ENCODE measurements at places on chromosomes 4 and X. TPM values are rescaled to one million over a fixed set of nuclear protein-coding genes. Genes with fewer than 3 reads are reported as not detected.

The RHOH gene
- 0.46 TPM for total RNA-seq

The SPP1 gene
- total RNA-seq = 401 TPM

The TMEM150C gene
- total RNA-seq = 59.1 TPM

The ERAS gene
- total RNA-seq = 0.92 TPM

The FHIP1A gene
- 2.1 TPM for total RNA-seq

The DMP1 gene
- total RNA-seq = not detected

The ADRA2C gene
- 4.8 TPM for total RNA-seq

The TMEM271 gene
- total RNA-seq = 13.1 TPM

All from diencephalon (tissue), 1 donor.